ENCODE measurements at places on chromosomes 5 and 9.
A peak's percentile ranks its signal among the peaks of the same experiment; 100 is the strongest.

GRCh38 chr5:80576383-80576782 is 6.3 kb upstream of the ANKRD34B start:
- DNase-seq, result no peak

- no peak for DNase-seq
Measured at GRCh38 chr5:151587796-151588555, 3.2 kb downstream of the FAT2 start.

GRCh38 chr5:136031711-136032110 is 2.9 kb downstream of the TGFBI start:
- peak; percentile 79 for DNase-seq

DNA sequence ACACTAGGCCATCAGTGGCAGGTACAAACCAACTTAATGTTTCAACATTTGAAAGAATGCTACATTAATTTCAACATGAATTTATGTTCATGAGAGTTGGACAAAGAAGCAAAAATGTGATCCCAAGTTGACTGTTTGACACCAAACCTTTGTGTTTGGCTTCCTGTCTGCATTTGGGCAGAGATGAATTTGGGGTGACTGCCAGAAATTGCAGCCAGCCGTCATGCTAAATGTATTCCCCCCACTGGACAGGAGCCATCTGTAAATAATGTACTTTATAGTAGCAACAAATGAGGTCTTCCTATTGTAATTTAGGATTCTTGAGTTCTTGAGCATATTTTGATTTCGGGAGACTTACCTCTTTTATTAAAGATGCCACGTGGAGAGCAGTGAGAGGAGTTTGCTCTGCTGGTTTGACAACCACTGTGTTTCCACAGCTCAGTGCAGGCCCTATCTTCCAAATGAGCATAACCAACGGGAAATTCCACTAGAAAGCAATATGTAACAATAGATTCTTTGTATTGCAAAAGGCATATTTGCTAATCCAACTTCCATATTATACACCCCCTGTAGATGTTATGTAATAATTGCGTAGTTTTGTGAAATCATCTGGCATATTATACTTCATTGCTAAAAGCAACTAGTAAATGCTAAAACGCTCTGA is 27.6 kb downstream of the ALDH1A1 start:
- peak; percentile 52 for DNase-seq

GRCh38 chr5:173981185-173981761 is 7.7 kb upstream of the C5orf47 start:
- DNase-seq, result no peak

- DNase-seq, result no peak
Measured at GRCh38 chr9:95584176-95584575, 67.4 kb upstream of the PTCH1 start.

DNA sequence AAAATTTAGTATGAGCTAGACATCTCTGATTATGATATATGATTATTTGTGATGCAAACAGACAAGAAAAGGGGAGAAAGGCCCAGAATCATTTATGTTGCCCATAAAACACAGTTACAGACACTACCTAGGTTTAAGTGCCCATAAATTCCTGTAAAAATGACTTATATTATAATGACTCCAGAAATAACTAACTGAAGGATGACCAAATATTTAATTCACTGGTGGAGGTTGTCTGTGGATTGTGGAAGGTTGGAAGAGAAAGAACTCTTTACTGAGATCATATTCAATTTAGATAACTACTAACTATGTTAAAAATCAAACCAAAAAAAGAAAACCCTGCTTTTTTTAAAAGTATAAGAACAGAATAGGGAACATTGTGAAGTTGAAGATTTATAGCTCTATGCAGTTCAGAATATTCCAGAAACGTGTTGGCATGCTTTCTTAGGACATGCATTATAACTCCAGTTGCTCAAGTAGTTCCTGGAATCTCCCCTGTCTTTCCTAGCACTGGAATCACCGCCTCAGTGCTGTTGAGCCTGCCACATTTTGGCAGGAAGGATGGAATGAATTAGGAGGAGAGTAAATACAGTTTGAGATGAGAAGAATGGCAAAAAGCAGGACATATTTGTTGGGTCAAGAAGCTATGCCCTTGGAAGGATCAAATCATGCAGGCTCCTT is 72.0 kb upstream of the PAPPA start:
- DNase-seq, result no peak

DNA sequence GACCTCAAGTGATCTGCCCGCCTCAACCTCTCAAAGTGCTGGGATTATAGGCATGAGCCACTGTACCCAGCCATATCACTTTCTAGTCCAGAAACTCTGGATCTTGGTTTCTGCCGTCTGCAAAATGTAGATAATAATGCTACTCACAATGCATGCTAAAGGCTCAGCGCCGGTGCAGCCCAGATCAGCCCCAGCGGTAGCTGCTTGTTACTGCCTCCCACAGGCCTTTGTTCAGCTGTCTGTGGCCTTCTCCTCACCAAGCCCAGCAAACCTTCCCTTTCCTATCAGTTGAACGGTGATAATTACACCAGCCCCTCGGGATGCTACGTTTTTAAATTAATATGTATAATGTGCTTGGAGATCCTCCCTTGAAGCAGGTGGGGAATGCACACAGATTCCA is 26.2 kb upstream of the MSX2 start:
- no peak for DNase-seq
